ENCODE measurements at places on chromosomes 7 and 10. TPM values are rescaled to one million over a fixed set of nuclear protein-coding genes. Genes with fewer than 3 reads are reported as not detected.

The SPDYE6 gene
- not detected for total RNA-seq

The EVX1 gene
- not detected for total RNA-seq

The OR6B1 gene
- not detected for total RNA-seq

GRCh38 chr10:28418069-28418468 lies 114.8 kb upstream of the WAC start:
- no peak for DNase-seq

DNA sequence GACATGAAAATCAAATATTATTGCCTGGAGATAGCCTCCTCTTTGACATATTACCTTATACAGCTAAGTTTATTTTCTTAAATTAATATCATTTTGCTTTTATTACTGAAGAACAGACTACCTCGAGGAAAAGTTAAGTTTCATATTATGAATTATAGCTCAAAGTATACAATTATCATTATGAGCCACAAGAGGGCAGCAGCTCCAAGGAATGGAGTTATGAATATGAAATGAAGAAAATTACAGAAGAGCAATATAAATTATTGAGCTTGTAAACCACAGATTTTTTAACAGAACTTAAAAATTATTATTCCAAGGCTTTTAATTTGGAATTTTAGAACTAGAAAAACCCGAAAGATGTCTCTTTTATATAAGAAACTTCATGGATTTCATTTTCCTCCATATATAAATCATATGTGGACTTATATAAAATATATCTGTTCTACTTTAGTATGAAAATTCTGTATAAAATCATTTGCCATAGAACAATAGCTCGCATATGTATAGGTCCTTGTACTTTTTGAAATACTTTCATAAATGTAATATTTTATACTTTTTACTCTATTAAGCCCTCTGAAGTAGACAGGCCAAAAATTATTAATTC lies 40.1 kb downstream of the IQUB start:
- DNase-seq = no peak

DNA sequence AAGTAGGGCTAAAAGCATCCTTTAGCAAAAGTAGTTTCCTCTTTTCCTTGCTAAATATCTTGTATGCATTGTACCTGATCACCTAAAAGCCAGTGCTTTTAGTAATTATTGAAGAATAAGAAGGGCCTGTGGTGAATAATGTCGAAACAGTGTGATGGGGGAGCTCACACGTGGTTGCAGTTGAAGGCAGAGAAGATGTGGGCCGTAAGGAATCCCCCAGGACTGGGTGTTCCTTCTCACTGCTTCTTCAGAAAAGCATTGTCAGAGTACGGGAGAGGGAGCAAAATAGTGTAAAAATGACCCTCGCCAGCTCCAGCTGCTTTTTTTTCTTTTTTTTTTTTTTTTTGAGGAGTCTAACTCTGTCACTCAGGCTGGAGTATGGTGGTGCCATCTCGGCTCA lies 201.1 kb downstream of the NSUN6 start:
- DNase-seq = no peak

- peak; percentile 72 for DNase-seq
Measured at GRCh38 chr7:138875794-138876193, 77.8 kb upstream of the ATP6V0A4 start.

DNA sequence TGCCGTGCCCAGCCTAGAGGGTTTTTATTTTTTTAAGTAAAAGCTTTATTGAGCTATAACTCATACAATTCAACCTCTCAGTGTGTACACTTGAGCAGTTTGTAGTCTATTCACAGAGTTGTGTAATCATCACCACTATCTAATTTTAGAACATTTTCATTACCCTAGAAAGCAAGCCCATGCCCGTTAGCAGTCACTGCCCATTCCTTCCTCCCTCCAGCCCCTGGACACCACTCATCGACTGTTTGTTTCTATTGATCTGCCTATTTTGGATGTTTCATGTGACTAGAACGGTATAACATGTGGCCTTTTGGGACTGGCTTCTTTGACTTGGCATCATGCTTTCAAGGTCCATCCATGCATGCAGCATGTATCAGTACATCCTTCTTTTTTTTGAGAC lies 25.7 kb upstream of the SEC61A2 start:
- no peak for DNase-seq

- DNase-seq = no peak
Measured at GRCh38 chr10:72342911-72343310, 11.8 kb downstream of the DNAJB12 start.

GRCh38 chr7:146736446-146737190 lies 620.0 kb downstream of the CNTNAP2 start:
- DNase-seq = no peak
